Activated T-helper 1 cell treated with anti-CD3 and anti-CD28 coated beads, Interleukin-12 subunit alpha, Interleukin-12 subunit beta, Interleukin-2, Interleukin-4 antibody, amounts not matched to agents 30 ng/mL and 10 ng/mL and 1 ng/mL, durations not matched to agents 14 hours and 24 hours and 36 hours (primary cell): ENCODE measurements at places on chromosomes 5 and 9.

GRCh38 chr5:64147849-64148441, 17.7 kb upstream of the RNF180 start:
- no peak for DNase-seq
- no peaks in the 10 kb centered on the region for H3K36me3 ChIP-seq
- H3K4me1 ChIP-seq: no peaks in the 10 kb centered on the region
- no peak overlapping the region for H3K27ac ChIP-seq
- H3K4me3 ChIP-seq: no peak overlapping the region

- no peaks in the 10 kb centered on the region for H3K4me1 ChIP-seq
- H3K4me3 ChIP-seq: no peak overlapping the region
- H3K27me3 ChIP-seq: peaks cover 3% of the 10 kb centered on the region
- no peak overlapping the region for H3K27ac ChIP-seq
- H3K36me3 ChIP-seq: no peaks in the 10 kb centered on the region
- DNase-seq: no peak
These were observed 63.2 kb downstream of the SNX24 start for GRCh38 chr5:122908662-122909061.

- peak overlapping the region; percentile 52 for H3K27ac ChIP-seq
- H3K36me3 ChIP-seq: peaks cover 18% of the 10 kb centered on the region
- H3K4me1 ChIP-seq: peaks cover 29% of the 10 kb centered on the region
- peaks cover 19% of the 10 kb centered on the region for H3K27me3 ChIP-seq
These were observed 1.5 kb upstream of the ZFR start for GRCh38 chr5:32445831-32446614.

- no peak overlapping the region for H3K27ac ChIP-seq
- H3K4me3 ChIP-seq: no peak overlapping the region
- H3K36me3 ChIP-seq: peaks cover 1% of the 10 kb centered on the region
- H3K27me3 ChIP-seq: no peaks in the 10 kb centered on the region
- H3K4me1 ChIP-seq: peaks cover 38% of the 10 kb centered on the region
These were observed 20.6 kb downstream of the MEGF9 start for GRCh38 chr9:120693700-120694008.

- no peak overlapping the region for H3K4me3 ChIP-seq
- H3K27me3 ChIP-seq: no peaks in the 10 kb centered on the region
- no peak overlapping the region for H3K27ac ChIP-seq
- no peaks in the 10 kb centered on the region for H3K36me3 ChIP-seq
- peak; percentile 3 for DNase-seq
These were observed 608.6 kb upstream of the DAB2 start for GRCh38 chr5:40033411-40033810.

- peak; percentile 6 for DNase-seq
- H3K27me3 ChIP-seq: no peaks in the 10 kb centered on the region
- peaks cover 1% of the 10 kb centered on the region for H3K36me3 ChIP-seq
- peak overlapping the region; percentile 16 for H3K27ac ChIP-seq
- H3K4me1 ChIP-seq: peaks cover 53% of the 10 kb centered on the region
These were observed 65.2 kb downstream of the TMC1 start for GRCh38 chr9:72586388-72587130.

- peaks cover 6% of the 10 kb centered on the region for H3K27me3 ChIP-seq
- H3K4me3 ChIP-seq: no peak overlapping the region
- H3K4me1 ChIP-seq: no peaks in the 10 kb centered on the region
- no peak overlapping the region for H3K27ac ChIP-seq
These were observed 82.9 kb downstream of the C5orf15 start for GRCh38 chr5:133885566-133885965.

GRCh38 chr5:175418251-175418650, 25.7 kb downstream of the DRD1 start:
- H3K36me3 ChIP-seq: no peaks in the 10 kb centered on the region
- no peaks in the 10 kb centered on the region for H3K4me1 ChIP-seq
- H3K27me3 ChIP-seq: peaks cover 4% of the 10 kb centered on the region
- no peak for DNase-seq
- H3K27ac ChIP-seq: no peak overlapping the region

DNA sequence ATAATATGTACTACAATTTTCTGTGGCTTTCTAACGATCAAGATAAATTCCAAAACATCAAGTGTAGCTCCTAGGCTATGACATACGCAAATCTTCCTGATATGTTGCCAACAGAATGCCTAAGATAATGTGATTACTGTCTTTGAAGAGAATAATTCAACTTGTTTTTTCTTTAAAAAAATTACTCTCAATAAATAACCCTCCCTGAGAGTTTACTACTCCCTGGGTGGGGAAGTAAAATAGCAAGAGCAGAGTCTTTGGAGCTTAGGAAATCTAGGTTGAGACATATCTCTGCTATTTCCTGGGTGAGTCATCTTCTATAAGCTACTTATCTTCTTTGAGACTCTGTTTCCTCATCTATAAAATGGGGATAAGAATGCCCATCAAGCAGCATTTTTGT, 201.2 kb downstream of the ACTL7B start:
- no peak overlapping the region for H3K4me3 ChIP-seq
- no peaks in the 10 kb centered on the region for H3K36me3 ChIP-seq
- H3K4me1 ChIP-seq: no peaks in the 10 kb centered on the region
- H3K27me3 ChIP-seq: no peaks in the 10 kb centered on the region

- peaks cover 34% of the 10 kb centered on the region for H3K4me1 ChIP-seq
- H3K27ac ChIP-seq: no peak overlapping the region
- DNase-seq: no peak
- H3K36me3 ChIP-seq: no peaks in the 10 kb centered on the region
- H3K4me3 ChIP-seq: no peak overlapping the region
- no peaks in the 10 kb centered on the region for H3K27me3 ChIP-seq
These were observed 48.6 kb downstream of the CYSTM1 start for GRCh38 chr5:140223567-140223966.

GRCh38 chr5:130957151-130957550, 207.9 kb downstream of the HINT1 start:
- H3K27ac ChIP-seq: no peak overlapping the region
- H3K4me1 ChIP-seq: no peaks in the 10 kb centered on the region
- DNase-seq: no peak
- H3K36me3 ChIP-seq: no peaks in the 10 kb centered on the region
- H3K4me3 ChIP-seq: no peak overlapping the region

DNA sequence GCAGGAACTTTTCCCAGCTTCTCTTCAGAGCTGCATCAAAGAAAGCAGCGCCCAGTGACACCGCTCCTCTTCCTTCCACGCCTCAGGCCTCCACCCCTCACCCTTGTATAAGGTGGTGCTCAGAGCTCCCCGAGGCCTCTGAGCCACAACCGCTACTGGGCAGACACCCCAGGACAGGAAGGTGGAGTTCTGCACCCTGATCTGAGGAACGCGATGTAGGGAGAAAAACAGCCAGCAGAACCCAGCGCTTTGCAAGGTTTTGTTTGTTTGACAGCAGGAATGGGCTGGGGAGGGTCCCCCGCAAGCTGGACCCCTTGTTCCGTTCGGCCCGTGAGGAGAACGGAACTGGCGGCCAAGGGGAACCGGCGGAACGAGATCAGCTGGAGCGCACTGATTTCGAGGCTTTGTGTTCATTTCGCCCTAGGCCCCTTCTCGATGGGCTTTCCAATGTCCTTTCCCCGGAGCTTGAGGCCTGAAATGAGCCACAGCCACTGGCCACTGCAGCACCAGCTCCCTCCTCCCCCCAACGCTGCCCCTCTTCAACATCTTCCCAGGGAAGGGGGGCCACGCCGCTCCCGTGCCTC, 4.1 kb downstream of the EDF1 start:
- no peak for DNase-seq
- no peaks in the 10 kb centered on the region for H3K27me3 ChIP-seq
- H3K4me3 ChIP-seq: no peak overlapping the region
- H3K4me1 ChIP-seq: peaks cover 10% of the 10 kb centered on the region
- H3K27ac ChIP-seq: no peak overlapping the region

- H3K36me3 ChIP-seq: peaks cover 38% of the 10 kb centered on the region
- no peak for DNase-seq
- H3K4me3 ChIP-seq: no peak overlapping the region
- H3K27me3 ChIP-seq: no peaks in the 10 kb centered on the region
- no peak overlapping the region for H3K27ac ChIP-seq
- no peaks in the 10 kb centered on the region for H3K4me1 ChIP-seq
These were observed 63.3 kb downstream of the DEPDC1B start for GRCh38 chr5:60636644-60637043.

DNA sequence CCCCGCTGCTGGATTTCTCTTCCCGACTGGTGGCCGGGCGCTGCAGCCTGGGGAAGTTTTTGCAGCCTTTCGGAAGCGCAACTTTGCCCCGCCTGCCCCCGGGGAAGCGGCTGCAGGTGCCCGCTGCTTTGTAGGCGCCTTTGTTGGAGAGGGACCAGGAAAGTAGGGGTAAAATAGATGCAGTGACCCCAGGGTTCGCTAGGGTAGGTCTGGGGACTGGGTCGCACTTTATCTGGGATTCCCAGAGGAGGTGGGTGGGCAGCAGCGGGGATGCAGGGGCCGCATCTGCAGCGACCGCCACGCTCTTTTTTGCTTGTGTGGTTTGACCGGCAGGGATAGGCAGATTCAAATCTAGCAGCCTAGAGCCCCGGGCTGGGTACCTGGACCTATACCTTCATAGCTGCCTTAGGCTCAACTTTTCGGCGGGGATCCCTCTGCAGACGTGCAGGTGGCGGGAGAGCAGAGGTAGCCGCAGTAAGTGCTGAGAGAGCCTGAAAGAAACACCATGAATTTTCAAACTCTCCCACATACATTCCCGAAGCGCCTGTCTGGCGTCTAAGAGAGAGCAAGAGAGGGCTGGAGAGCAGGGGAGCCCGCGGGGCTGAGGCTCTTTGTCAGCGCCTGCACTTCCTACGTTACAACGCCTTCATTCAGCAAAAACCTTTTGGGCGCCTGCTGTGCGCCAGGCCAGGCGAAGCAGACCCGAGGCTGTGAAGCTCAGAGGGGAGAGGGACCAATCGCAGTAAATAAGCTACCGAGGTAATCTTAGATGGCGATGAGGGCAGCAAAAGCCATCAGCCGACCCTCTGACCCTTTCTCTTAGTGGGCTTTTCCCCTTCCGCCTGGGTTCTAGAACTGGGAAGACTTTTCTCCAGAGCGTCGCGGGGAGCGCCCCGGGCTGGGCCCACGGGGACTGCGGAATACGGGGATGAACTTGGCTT, 642 bp downstream of the SV2C start:
- no peaks in the 10 kb centered on the region for H3K36me3 ChIP-seq
- no peak for DNase-seq
- H3K4me1 ChIP-seq: peaks cover 14% of the 10 kb centered on the region
- peak overlapping the region; percentile 79 for H3K4me3 ChIP-seq
- H3K27me3 ChIP-seq: peaks cover 68% of the 10 kb centered on the region
- H3K27ac ChIP-seq: no peak overlapping the region

GRCh38 chr9:136923881-136924280, 20.7 kb downstream of the FBXW5 start:
- H3K4me1 ChIP-seq: peaks cover 5% of the 10 kb centered on the region
- H3K4me3 ChIP-seq: no peak overlapping the region
- no peak overlapping the region for H3K27ac ChIP-seq
- H3K27me3 ChIP-seq: no peaks in the 10 kb centered on the region
- no peak for DNase-seq
- peaks cover 40% of the 10 kb centered on the region for H3K36me3 ChIP-seq

GRCh38 chr9:96113032-96113431, 188.9 kb downstream of the HSD17B3 start:
- H3K4me3 ChIP-seq: no peak overlapping the region
- peaks cover 12% of the 10 kb centered on the region for H3K27me3 ChIP-seq
- DNase-seq: no peak
- H3K36me3 ChIP-seq: no peaks in the 10 kb centered on the region
- H3K27ac ChIP-seq: no peak overlapping the region

DNA sequence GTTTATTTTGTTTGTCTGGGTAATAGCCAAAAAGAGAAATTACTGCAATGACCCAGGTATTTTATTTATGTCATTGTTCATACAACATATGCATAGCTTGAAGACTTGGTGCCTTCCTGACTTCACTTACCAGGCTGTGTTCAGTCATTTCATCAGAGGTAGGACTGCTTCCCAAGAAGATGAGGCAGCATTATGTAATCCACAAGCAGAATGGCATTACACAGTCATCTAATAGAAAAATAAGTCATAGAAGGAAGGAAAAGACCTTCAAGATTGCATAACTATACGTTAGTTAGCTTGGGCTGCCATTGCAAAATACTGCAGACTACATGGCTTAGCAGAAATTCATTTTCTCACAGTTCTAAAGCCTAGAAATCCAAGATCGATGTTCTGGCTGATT, 167.5 kb downstream of the NMUR2 start:
- DNase-seq: no peak
- H3K27ac ChIP-seq: no peak overlapping the region
- no peaks in the 10 kb centered on the region for H3K4me1 ChIP-seq
- H3K27me3 ChIP-seq: no peaks in the 10 kb centered on the region

GRCh38 chr9:134288746-134289145, 37.5 kb upstream of the RXRA start:
- no peaks in the 10 kb centered on the region for H3K36me3 ChIP-seq
- no peak overlapping the region for H3K27ac ChIP-seq
- H3K27me3 ChIP-seq: peaks cover 2% of the 10 kb centered on the region
- no peak for DNase-seq
- no peaks in the 10 kb centered on the region for H3K4me1 ChIP-seq

GRCh38 chr5:102529031-102529430, 30.2 kb upstream of the SLCO6A1 start:
- H3K36me3 ChIP-seq: no peaks in the 10 kb centered on the region
- DNase-seq: no peak
- H3K27me3 ChIP-seq: peaks cover 9% of the 10 kb centered on the region
- H3K4me1 ChIP-seq: no peaks in the 10 kb centered on the region
- no peak overlapping the region for H3K4me3 ChIP-seq

GRCh38 chr5:6705088-6705487, 8.1 kb upstream of the TENT4A start:
- H3K27ac ChIP-seq: no peak overlapping the region
- H3K4me3 ChIP-seq: no peak overlapping the region
- H3K4me1 ChIP-seq: peaks cover 8% of the 10 kb centered on the region
- no peaks in the 10 kb centered on the region for H3K36me3 ChIP-seq
- no peak for DNase-seq
- peaks cover 5% of the 10 kb centered on the region for H3K27me3 ChIP-seq

DNA sequence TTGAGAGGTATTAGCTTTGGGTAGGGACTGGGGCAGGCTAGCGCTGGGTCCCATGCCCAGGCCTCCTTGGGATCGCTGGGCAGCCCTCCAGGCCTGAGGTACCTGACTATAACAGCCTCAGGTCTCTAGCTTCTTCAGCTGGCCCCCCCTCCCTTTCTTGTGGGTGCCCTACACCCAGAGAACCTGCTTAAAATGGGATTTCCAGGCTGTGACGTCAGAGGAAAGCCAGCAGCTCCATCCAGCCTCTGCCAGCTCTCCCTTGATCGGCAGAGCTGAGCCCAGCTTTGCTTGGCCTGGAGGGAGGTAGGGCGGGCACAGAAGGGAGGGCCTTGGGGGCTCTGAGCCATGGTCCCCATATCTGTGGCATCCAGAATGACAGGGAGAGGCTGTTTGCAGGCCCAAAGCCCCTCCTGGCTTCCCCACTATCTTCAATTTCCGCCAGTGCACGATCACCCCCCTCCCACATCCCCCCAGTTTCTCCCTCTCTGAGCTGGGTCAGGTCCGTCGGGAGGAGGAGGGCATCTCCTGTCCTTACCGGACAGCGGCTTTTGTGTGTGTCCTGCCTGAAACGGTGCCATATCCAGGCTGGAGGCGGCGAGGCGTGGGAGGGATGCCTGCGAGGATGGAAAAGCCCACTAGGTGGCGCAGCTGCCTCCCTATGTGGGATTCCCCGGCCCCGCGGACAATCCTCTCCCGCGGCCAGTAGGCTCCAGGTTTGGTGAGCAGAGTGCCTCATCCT, 10.8 kb downstream of the REEP2 start:
- peaks cover 6% of the 10 kb centered on the region for H3K27me3 ChIP-seq
- H3K4me1 ChIP-seq: peaks cover 6% of the 10 kb centered on the region
- DNase-seq: peak; percentile 74
- H3K4me3 ChIP-seq: peak overlapping the region; percentile 24
- no peaks in the 10 kb centered on the region for H3K36me3 ChIP-seq
